ENCODE measurements at places on chromosomes 1 and 21. TPM values are rescaled to one million over a fixed set of nuclear protein-coding genes. Genes with fewer than 3 reads are reported as not detected.

Gene OR2T2
- total RNA-seq, result not detected

Gene LYPD8
- not detected for total RNA-seq

Gene DAB1
- total RNA-seq, result 0.05 TPM

Gene SMIM34
- not detected for total RNA-seq

Gene TCEANC2
- 5.1 TPM for total RNA-seq

Gene DIO1
- total RNA-seq, result 0.28 TPM

Gene NBPF6
- not detected for total RNA-seq

Gene TUFT1
- total RNA-seq, result 66.4 TPM

Gene USH2A
- total RNA-seq, result not detected

Gene TRIM62
- 7.4 TPM for total RNA-seq

Gene NGF
- not detected for total RNA-seq

Gene BEST4
- 0.15 TPM for total RNA-seq

Gene DNM3
- 0.46 TPM for total RNA-seq

Gene NES
- 56.3 TPM for total RNA-seq

Gene CD48
- total RNA-seq, result 0.67 TPM

Gene PDE4B
- 0.26 TPM for total RNA-seq

Gene ACP6
- 12.0 TPM for total RNA-seq

Gene OR2T11
- not detected for total RNA-seq

Gene SPOCD1
- total RNA-seq, result 0.54 TPM

Gene LRRC3
- total RNA-seq, result 3.3 TPM

Gene TSSK3
- 3.6 TPM for total RNA-seq

Gene CRABP2
- total RNA-seq, result 1,115 TPM

Gene SLC9C2
- total RNA-seq, result not detected

Gene LCE3E
- not detected for total RNA-seq

Gene OR2L2
- total RNA-seq, result not detected

Gene OR14I1
- not detected for total RNA-seq

Gene LAMTOR5
- 119 TPM for total RNA-seq

Gene TIE1
- 0.28 TPM for total RNA-seq

Gene ARMH1
- 2.8 TPM for total RNA-seq

Gene UMODL1
- total RNA-seq, result 0.18 TPM

Gene LRRC47
- 51.0 TPM for total RNA-seq

Gene LAX1
- total RNA-seq, result not detected

Gene UBL4B
- total RNA-seq, result not detected

Gene PRRX1
- total RNA-seq, result 0.69 TPM

Gene TPR
- total RNA-seq, result 115 TPM

Gene GSTM5
- not detected for total RNA-seq

Gene SLC6A17
- total RNA-seq, result 5.7 TPM

Gene LCE2B
- not detected for total RNA-seq

Gene ATAD3B
- total RNA-seq, result 104 TPM

Gene CYP4A22
- total RNA-seq, result not detected

Gene RAP1GAP
- 4.6 TPM for total RNA-seq

Gene ANKRD65
- 1.9 TPM for total RNA-seq

Gene PRDM15
- 11.2 TPM for total RNA-seq

Gene SLC35F3
- total RNA-seq, result 19.1 TPM

Gene CRYAA
- 2.1 TPM for total RNA-seq

Gene C1orf122
- 77.2 TPM for total RNA-seq

Gene GABRD
- 3.0 TPM for total RNA-seq

Gene DNASE2B
- not detected for total RNA-seq

Gene ARTN
- 0.49 TPM for total RNA-seq

Gene CYP4X1
- total RNA-seq, result 1.3 TPM

Gene HFM1
- total RNA-seq, result 0.39 TPM

Gene FAAH
- total RNA-seq, result 25.9 TPM

Gene PODN
- total RNA-seq, result 0.23 TPM

Gene OR2L5
- total RNA-seq, result not detected

Gene KRTAP19-3
- total RNA-seq, result not detected

Gene NSL1
- total RNA-seq, result 21.8 TPM

Data from Panc1 (cell line).